ENCODE measurements at places on chromosomes 5 and 9.

DNA sequence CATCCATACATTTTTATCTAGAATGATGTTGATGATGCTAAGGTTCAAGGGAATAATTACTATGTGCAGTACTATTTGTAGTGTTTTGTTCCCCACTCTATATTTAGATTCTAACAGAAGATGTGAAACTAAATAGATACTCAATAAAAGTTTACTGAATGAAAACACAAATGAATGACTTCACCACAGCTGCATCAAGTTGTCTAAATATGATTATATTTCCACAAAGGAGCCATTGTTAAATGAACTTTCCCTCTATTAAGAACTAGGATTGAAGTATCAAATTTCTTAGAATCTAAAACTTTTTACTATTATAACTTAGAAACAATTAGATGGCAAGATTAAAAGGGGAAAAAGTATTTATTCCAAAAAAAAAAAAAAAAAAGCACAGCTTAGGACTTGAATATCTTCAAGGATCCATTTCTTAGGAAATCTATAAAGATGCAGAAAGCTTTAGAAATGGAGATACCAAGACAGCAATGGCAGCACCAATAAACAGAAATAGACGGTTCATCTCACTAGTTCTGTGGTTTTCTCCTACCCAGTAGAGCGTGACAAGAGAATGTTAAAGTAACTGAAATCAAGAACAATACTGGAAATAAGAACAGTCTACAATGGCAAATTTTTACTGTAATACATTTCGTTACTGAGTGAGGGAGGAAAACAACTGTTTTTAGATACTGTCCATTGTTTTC, 347.6 kb downstream of the EBF1 start:
- DNase-seq: peak; percentile 2

DNA sequence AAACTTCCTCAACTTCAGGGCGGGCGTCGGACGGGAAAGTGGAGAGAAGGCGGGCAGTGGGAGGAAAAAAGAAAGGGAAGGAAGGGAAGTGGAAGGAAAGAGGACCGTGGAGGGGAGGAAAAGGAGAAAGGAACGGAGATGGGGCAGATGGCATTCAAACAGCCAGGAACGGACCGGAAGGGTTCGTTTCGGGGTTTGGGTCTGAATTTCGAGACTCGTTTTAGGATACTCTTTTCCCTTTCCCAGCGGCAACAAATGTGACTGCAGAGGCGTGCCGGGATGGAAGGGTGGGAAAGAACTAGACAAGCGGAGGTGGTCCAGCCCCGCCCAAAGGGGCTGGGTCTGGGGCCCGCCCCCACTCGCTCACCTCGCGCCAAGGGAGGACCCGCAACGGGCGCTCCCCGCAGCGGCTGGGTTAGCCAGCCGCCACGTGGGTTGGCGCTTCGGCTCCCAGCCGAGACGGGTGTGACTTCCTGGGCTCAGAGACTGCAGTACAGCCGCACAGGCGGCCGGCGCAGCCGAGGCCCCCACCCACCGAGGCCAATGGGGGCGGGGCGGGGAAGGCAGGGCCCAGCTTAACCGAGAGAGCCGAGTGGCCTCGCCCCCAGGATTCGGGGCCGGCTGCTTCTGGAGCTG, 2.7 kb downstream of the VCAN start:
- DNase-seq: peak; percentile 41

DNA sequence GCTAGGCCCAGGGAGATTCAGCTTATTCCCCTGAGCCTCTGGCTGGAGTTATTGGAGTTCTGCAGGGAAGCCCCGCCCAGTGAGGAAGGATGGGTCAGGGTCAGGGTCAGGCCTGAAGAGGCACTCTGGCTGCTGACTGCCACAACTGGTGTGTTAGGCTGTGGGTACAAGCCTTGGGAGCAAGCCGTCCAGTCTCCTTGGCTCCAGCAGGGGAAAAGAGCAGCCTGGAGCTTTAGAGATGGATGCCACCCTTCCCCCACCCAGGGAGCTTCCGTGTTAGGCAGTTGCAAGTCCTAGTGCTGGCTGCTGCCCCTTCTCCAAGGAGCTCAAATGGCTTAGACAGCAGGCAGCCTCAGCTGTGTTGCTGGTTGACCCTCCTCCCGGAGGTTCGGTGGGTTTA, 34.4 kb upstream of the TAF11L2 start:
- DNase-seq: no peak

DNA sequence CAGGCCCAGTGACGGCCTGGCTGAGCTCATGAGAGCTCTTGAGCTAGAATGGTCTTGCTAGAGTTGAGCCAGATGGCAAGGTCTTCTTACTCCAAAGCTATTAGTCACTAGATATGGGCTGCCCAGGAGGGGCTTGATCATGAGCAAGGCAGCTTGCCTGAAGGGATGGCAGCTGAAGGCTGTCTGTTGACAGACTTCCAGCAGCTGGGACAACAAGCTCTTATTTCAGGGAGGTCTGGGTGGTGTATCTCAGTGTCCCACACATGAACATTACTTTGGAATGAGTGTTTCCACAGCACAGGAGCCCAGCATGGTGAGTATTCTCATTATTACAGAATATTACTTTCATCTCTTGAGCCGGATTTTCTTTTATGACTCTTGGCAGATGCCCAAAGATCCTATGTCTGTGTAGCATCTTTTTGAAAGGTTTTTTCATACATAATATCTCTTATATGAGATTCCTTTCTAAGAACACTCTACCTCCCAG, 414.1 kb downstream of the ARHGEF28 start:
- DNase-seq: no peak

- no peak for DNase-seq
These were observed 51.8 kb upstream of the FOXI1 start for GRCh38 chr5:170053896-170054295.

DNA sequence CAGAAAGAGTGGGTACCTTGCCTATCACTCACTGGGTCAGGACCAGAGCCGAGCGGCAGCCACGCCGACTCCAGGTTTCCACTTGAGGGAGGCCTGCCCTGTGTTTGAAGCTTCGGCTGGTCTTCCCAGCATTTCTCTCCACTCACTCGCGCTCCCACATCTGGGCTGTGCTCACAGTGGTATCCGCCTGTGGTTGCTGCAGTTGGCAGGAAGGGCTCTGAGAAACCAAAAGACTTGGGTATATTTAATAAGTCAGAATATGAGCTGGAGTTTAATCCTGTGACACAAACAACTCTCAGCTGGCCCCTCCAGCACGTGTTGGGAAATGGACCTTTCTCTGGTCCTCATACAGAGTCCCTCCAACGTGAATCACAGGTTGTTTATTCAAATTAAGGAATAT, 70.9 kb downstream of the SPRY4 start:
- DNase-seq: no peak

DNA sequence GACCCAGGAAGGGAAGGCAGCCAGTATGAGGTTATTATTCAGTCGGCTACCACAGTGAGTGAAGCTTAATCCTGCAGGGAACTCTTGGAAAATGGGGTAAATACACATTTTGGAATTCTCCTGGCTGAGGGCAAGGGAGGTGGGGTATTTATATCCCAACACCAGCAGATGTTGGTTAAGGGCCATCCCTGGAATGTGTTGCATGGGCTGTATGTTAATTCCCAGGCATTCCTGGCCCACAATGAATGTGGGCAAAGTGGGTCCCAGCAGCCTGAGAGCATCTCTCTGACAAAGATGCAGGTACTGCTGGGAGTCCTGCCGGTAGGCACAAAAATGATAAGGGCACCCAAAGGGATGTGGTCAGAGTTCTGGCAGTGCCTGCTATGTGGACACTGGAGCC, 2.9 kb upstream of the GPRIN1 start:
- DNase-seq: no peak
